ENCODE measurements at places on chromosomes 5 and 9.

GRCh38 chr5:18329328-18329727 is 695.1 kb downstream of the TAF11L14 start:
- no peak for DNase-seq

DNA sequence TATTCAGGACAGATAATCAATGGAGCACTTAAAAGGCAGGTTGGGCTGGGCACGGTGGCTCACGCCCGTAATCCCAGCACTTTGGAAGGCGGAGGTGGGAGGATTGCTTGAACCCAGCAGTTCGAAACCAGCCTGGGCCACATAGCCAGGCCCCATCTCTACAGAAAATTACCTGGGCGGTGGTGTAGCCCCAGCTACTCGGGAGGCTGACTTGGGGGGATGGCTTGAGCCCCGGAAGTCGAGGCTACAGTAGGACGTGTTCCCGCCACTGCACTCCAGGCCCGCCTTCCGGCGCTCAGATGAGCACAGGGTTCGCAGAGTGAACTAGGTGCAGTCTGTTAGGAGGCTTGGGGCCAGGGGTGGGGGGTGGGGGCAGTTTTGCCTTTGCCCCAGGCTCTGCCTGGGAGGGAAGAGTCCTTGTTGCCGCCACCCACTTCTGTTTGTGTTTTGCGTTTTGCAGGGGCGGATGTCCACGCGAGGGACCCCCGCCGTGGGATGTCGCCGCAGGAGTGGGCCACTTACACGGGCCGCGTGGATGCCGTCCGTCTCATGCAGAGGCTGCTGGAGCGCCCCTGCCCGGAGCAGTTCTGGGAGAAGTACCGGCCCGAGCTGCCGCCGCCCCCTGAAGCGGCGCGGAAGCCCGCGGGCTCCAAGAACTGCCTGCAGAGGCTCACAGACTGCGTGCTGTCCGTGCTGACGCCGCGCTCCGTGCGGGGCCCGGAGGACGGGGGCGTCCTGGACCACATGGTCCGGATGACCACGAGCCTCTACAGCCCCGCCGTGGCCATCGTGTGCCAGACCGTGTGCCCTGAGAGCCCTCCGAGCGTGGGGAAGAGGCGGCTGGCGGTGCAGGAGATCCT is 85.2 kb downstream of the ANKRD33B start:
- no peak for DNase-seq

DNA sequence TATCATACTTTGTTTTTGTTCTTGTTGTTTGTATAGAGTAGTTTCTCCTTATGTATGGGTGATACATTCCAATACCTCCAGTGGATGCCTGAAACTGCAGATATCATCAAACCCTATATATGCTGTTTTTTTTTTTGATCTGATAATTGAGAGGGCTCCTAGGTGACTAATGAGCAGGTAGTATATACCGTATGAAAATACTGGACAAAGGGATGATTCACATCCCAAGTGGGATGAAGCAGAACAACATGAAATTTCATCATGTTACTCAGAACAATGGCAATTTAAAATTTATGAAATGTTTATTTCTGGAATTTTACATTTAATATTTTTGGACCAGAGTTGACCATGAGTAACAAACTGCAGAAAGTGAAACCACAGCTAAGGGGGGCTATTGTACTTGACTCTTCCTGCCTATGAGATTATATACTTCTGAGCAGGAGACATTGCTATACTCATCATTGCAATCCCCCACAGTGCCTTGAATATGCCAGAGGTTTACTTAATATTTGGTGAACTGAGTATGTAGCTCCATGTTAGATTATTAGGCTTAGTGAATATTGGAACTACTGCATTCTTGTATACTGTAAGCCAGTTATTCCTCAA is 258.7 kb upstream of the FBXL7 start:
- no peak for DNase-seq

DNA sequence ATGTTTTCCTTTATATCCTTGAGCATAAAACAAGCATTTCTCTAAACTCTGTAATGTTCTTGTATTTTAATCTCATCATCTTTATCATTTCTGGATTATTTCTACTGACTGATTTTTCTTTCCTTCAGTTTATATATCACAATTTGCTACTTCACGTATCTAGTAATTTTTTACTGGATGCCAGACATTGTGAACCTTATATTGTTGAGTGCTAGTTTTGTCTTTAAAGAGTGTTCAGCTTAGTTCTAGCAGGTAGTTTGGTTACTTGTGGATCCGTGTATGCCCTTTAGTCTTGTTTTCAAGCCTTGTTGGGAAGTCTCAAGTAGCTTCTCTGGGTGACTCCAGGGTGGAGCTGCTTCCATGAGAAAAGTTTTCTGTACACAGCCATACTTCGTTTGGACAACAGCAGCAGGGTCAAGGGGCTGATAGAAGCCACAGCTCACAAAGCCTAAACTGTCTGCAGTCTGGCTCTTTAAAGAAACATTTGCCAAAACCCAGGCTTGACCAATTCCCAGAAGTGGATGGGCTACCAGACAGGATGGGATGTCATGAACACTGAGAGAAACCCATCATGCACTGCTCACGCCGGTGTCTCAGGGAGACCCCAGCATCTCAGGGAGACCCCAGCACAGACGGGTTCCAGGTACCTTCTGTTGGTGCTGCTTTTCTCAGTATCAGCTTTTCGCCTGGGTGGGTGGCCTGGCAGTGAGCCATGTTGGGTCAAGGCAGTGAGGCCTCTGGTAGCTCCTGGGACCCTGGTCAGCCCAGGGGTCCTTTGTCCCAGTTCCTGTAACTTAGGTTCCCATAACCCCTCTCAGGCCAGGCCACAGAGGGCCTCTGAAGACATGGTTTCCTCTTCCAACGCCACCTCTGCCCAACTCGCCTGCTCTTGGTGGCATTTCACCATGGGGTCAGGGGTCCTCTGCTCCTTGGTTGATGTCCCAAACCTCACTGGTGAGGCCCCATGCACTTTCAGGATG is 29.1 kb downstream of the TRIP13 start:
- DNase-seq, result no peak

GRCh38 chr5:94326586-94326985 is 291.8 kb downstream of the KIAA0825 start:
- DNase-seq, result no peak

DNA sequence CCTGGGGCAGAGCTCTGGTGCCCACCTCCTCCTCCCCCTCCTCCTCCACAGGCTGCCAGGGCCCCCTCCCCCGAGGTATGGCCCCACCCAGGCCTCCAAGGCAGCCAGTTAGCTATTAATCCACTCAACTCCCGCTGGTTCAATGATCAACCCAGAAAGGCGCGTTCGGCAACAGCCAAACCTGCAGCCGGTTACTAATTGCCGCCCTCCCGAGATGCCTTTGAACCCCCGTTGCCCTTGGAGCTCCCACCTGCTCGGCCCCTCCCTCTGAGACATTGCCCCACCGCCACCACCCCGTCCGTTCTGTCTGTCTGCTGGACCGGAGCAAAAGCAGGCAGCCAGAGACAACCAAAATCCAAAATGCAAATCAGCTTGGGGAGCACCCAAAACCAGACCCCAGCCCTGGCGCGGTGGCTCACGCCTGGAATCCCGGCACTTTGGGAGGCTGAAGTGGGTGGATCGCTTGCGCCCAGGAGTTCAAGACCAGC is 25.8 kb downstream of the NOTCH1 start:
- no peak for DNase-seq

DNA sequence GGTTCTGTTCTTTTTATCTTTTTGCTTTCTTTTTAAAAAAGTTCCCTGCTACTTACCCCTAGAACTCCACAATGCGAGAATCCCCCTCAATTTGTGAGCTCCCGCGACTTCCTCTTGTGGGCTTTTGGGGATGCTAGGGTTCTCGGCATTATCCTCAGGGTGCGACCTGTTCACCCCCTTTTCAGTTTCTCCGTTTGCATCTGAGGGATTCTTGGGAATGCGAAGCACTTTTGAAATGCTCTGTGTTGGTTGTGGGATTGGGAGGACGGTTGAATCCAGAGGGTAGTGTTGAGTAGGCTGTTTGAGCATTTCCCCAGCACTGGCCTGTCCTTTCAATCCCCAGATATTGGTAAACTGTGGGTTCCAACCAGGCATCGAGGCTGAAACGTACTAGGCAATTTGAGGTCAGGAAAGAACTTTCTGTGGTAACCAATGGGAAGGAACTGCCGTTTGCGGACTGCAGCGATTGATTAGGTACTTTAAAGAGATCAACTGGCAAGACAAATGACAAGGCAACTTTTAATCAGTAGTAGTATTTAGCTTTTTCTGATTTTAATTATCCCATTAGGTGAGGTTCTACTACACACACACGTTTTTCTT is 415 bp downstream of the XRCC4 start:
- no peak for DNase-seq

DNA sequence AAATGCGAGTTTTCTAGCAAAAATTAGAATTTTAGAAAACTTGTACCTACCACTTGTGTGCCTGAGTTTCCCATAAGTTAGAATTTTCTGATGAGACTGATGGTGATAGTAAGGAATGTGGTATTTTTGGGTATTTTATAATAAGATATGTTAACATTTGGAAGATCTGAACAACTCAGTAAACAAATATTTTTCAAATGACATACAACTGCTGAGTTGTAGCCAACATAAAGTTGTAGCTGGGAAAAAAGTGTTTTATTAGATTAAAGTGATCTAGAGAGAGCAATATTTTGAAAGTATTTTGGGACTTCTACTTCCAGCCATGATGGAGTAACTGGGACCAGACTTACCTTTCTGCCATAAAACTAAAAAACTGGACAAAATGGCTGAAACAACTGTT is 37.9 kb downstream of the GEMIN5 start:
- DNase-seq, result no peak

- no peak for DNase-seq
Measured at GRCh38 chr5:72470826-72471225, 36.4 kb downstream of the ZNF366 start.

DNA sequence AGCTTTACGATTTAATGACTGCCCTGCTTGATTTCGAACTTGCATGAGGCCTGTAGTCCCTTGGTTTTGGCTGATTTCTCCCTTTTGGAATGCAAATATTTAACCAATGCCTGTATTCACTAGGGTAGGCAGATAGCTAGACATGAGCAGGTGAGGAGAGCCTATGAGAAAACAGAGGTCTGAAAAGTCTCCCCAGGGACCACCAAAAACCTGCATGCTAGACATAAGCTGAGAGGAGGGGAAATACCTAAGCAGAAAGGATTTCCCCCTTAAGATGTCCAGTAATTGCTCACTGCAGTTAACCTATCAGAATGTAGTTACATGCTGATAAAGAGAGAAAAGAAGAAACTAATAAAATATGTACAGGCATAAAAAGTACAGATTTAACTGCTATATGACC is 667.4 kb upstream of the SEMA6A start:
- DNase-seq, result no peak

DNA sequence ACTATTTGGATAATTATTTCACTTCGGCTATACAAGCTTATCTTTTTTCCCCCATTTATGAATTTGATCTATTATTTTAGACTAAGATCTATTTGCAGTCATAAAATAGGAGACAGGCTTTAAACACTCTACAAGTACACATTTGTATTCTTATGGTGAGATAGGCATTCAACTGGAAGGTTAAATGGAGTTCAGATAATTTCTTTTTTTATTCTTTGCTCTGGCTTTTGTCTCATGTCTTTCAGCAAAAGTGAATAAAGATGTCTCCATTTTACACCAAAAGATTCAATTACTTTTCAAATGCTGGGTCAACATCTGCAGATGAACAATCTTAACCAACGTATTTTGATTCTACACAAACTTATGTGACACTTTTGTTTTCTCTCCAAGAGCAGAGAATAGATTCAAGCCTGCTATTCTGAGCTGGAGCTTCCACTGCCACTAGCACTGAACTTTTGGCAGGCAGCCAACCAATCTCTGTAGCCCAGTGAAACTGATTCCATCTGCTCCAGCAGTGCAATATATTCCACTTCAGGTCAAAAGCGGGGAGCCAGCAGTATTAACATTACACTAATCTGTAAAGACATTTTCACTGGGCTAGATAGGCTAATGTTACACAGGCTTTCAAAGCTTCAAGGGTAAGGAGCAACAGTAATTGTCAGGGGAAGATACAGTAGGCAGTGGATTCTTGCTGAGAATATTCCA is 452.0 kb upstream of the ZNF608 start:
- DNase-seq, result no peak

- no peak for DNase-seq
Measured at GRCh38 chr9:131396626-131397025, 2.7 kb downstream of the PRRC2B start.

- no peak for DNase-seq
Measured at GRCh38 chr9:134386951-134387831, 60.9 kb downstream of the RXRA start.

- DNase-seq, result no peak
Measured at GRCh38 chr5:9621379-9621903, 8.7 kb downstream of the TAS2R1 start.

DNA sequence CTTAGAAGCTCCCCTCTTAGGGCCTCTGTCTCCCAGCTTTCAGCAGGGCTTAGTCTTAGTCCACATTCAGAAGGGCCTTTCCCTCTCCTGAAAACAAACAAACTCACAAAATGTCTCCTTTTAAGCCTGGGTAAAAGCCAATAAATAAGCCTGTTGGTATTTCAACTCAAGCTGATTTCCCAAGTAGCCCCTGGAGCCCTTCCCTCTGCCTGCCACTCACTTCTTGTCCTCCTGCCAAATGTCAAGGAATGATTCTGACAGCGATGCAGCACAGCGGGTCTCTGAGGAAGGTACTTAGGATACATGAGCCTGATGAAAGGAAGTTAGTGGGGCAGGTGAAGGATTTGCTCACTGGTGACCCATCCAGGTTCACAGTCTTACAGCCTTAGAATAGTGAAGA is 210.5 kb downstream of the PJA2 start:
- no peak for DNase-seq
